Fibroblast of skin of left quadriceps (primary cell): ENCODE measurements at places on chromosomes 3 and 15.

GRCh38 chr3:9715764-9716437, 12.3 kb downstream of the CPNE9 start:
- peak; percentile 64 for DNase-seq

GRCh38 chr15:43905755-43906154, 79.0 kb downstream of the WDR76 start:
- no peak for DNase-seq

DNA sequence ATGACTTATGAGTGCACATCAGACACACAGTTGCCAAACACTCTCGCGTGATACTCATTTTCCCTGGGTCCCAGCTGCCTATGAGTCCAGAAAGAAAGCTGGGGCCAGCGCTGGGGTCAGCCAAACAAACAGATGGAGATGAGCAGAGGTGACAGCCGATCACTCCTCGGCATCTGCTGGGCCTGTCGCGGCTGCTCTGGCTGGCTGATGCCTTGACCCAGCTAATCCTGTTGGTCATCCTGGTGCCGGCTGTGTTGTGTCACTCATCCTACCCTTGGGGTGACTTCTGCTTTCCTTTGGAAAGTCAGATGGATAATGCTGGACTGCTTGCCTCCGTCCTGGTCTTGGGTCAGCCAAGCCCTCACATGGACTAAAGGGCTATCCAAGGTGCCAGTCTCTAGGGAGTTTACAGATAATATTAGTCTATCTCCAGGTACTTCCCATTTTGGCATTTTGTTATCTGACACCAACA, 105.3 kb upstream of the PDZRN3 start:
- DNase-seq, result no peak

DNA sequence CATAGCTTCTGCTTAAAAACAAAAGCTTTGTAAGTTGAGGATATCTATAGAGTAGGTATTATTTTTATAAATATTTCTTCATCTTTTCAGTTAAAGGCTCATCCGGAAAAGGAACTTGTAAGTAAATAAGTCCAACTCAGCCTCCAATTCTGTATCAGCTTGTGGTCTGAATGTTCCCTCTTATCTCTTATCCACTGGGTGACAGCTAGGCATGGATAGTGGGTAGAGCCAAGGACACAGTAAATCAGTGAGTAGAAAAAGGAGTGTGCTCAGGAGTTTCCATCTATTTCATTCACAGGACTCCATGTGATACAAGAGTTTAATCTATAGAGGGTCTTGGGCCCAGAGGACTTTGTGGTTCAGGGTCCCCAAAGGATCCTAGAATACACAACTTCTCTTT, 50.9 kb downstream of the FRMD5 start:
- DNase-seq, result no peak

DNA sequence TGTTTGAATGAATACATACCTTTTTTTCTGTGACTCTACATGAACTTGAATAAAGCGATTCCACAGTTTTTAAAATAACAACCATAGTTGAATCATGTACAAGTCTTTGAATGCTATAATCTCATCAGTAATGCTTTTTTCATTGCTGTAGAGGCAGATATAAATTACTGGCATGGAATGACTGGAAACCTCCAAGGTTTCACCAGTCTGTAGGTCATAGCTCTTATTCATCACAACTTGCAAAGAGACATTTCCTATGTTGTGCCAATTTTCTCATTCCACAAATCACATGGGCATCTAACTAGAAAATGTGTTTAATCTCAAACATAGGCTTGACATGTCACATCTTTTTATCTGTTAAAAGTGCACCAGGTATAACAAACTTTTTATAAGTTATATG, 407.1 kb upstream of the KCNMB2 start:
- no peak for DNase-seq

- no peak for DNase-seq
Measured at GRCh38 chr3:134904241-134904771, 109.2 kb downstream of the EPHB1 start.

DNA sequence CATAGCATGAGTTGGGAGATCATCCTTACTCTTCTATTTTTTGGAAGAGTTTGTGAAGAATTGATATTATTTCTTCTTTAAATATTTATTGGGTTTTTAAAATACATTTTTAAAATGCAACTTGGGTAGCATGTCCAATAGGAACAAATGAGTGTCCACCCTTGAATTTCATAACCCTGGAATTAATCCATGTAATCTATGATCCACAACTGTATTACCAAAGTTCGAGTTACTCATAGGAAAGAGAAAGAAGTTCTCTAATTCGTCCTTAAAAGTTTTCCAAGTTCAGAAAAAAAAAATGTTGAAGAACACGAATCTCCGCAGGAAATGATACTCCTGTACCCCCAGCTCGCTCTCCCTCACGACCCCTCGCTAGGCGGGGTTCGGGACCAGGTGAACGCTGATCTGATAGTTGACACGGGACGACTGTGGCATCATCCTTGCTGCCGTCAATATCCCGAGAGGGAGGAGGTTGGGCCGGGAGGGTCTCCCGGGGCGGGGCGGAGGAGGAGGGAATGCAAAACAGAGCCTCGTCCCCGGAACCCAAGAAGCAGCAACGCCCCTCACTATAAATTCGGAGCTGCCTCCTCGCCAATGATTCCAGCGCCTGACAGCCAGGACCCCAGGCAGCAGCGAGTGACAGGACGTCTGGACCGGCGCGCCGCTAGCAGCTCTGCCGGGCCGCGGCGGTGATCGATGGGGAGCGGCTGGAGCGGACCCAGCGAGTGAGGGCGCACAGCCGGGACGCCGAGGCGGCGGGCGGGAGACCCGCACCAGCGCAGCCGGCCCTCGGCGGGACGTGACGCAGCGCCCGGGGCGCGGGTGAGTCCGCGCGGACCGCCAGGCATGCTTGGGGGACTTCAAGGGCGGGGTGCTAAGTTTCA, at the start of gene AGTR1:
AGTR1 (plus strand) TSS at position 598 of the 884 bp plus-strand sequence. CDS start 43,133 bp downstream, outside the sequence.
- DNase-seq, result peak; percentile 67

DNA sequence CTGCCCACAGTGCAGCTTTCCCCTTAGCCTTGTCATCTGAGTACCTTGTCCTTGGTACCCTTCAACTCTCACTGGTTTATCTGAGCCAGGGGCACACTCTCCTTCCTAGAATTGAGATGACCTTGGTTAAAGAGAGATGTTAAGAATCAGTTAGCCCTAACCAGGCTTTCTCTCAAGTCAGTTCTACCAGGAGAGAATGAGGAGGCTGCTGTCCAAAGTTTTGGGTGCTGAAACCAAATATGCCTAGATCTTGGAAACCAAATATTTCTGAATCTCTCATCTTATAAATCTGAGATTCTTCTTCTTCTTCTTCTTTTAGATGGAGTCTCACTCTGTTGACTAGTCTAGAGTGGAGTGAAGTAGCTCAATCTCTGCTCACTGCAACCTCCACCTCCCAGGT, 12.0 kb upstream of the CTXND1 start:
- DNase-seq, result no peak

GRCh38 chr3:127820221-127820825, 2.0 kb downstream of the MGLL start:
- no peak for DNase-seq

GRCh38 chr15:89728254-89728653, 22.8 kb downstream of the MESP1 start:
- DNase-seq, result no peak

DNA sequence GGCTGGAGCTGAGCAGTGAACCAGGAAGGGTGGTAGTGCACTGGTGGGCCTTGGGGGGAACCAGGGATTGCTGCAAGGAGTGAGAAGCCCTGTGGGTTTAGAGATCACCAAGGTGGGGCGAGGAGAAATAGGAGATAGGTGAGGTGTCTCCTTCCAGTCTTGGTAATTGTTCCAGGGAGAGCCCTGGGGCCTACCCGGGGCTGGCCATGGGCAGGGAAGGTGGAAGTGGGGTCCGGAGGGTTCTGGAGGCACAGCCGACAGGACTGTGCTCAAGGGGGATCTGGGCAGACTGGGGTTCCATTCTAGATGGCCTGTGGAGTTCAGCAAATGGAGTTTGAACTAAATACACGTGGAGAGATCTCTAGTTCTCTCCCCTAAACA, 4.5 kb downstream of the CHST13 start:
- no peak for DNase-seq

- DNase-seq, result no peak
Measured at GRCh38 chr3:49339581-49339940, 292 bp downstream of the USP4 start.
